Fibroblast of villous mesenchyme (primary cell): ENCODE measurements at places on chromosomes 12 and 14.

DNA sequence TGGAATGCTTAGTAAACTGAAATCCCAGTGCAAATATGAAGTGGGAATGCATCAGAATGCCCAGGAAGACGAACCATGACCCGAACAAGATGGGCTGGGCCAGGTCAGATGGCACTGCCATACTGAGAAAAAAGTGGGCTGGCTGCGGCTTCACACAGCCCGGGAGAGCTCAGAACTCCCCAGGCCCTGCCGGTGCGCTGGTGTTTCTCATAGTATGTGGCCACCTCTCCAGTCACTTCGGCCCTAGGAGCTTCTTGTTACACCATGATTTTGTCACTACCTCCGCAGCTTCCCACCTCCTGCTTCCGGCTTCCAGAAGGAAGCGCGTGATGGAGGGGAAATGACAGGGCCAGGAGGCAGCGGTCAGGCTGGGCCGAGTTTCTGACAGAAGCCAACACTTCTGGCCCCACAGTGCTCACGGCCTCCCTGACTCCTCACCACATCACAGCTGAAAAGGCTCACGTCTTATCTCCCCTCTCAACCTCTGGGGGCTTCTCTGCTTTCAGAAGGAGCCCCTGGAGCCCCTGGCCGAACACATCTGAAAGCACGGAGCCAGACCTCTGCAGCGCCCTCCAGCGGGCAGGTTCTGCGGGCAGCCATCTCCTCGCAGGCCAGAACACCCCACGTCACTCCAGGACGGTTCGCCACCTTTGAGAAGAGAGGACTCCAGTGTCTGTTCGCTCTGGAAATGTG is 30.7 kb downstream of the DAD1 start:
- DNase-seq = no peak

GRCh38 chr12:11059784-11060183 is 2.3 kb downstream of the TAS2R46 start:
- no peak for DNase-seq

GRCh38 chr12:55827806-55828205 is 1.6 kb downstream of the DNAJC14 start:
- DNase-seq = no peak

- DNase-seq = peak; percentile 70
Measured at GRCh38 chr14:93317875-93318807, 14.7 kb downstream of the BTBD7 start.

DNA sequence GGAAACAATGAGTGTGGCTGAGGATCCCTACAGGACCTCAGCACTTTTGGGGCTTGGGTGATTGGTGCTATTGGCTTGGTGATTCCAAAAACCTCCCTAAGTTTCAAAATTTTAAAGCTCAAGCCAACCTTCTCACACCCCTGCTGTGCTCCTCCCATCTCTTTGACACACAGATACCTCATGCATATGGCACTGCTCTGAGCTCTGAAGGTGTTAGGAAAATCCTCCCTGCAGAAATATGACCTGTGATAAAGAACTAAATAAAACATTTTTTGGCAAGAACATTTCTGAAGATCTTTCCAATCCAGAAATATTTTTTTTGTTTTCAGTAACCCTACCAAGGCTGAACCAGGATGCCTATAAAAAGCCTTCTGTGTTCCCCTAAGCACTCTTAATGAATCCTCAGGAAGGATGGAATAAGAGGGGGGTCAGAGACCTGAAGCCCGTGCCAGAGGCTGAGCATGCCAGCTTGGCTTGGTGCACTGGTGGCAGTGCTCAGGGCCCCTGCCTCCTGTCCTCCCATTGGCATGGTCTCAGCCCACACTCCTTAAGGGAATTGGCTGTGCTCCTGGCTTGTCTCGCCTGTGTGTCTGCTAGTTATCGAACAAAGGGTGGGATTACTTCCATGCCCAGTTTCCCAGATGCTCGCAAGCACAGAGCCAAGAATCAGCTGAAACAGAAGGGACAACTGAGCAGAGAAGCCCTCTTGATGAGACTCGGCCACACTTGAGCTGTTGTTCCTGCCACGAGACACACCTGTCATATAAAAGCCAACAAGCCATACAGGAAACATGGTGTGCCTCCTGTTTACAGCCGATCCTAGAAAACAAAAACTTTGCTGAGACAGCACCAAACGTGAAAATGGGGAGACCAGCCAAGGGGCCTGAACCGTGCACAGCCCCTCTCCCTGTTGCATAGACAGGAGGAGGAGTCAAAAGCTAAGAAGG is 132.7 kb upstream of the EEA1 start:
- no peak for DNase-seq

DNA sequence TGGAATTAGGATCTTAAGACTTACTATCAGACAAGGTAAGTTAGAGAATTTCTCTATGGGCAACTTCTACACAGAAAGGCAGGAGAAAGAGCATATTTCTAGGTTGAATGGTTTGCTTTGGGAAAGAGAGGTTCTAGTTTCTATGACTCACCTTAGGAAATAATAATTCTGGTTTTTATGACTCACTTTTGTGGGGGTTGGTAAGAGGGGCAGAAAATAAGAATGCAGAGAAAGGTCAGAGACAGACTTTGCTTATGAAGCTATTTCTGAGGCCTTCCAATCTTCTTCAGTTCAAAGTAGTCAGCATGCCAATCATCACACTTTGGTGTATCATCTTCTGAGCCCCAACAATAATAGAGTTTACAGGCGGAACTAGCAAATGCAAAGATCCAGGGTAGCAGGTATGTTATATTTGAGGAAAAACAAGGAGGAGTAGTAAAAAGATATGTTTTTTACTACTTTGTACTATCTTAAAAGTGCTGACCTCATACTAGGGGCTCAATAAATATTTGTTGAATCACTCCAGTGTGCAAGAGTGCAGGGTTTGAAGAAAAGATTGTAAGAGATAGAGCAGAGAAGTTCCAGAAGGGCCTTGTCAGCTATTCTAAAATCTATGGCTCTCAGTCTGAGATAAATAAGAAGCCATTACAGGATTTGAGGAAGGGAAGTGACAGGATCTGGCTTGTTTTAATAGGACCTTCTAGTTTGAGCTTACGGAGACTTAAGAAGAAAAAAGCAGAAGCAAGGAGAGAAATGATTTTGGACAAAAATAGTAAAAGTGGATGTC is 56.7 kb upstream of the LRFN5 start:
- DNase-seq = peak; percentile 63

DNA sequence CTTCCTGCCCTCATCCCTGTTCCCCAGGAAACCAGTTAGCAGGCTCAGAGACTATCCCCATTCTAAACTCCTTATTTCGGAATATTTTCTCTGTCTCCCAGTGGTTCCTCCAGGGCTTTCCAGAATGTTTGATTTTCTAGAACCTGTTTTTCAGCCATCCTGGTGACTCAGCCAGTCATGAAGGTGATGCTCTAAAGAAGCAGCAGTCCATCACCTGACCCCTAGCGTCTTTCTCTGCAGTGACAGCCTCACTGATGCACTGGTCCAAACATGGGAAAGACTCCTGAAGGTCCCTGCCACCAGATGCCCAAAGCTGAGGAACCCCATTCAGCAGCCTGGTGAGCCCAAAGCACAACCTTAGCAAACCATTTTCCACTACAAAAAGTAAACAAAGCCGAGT is 212.6 kb downstream of the PHETA1 start:
- no peak for DNase-seq

DNA sequence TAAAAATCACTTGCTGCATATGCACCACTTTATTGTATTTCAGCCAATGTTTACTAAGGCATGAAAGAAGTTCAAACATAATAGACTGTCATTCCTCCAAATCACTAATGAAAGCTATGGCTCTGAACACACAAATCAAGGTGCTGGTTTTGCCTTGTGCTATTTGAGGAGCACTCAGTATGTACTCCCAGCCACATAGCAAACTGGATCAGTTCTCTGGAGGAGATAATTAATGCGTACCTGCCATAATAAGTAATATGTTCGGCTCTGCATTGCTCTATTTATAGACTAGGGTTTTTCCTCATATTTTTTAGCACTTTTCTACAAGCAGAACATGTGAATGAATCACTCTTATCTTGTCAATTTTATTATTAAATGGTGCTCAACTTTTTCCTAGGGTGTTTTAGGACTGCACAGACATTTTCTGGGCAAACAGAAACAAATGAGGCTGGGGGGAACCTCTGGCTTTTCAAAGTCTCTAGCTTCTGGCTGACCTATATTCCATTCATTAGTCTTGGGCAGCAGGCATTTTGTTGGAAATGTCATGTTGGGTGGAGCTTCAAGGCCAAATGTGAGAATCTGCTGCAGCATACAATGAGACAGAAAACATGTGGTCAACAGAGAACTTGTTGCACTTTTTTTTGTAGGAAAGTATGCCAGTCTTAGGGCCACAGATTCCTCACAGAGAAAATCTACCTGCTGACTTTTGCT is 88.4 kb downstream of the GRIP1 start:
- no peak for DNase-seq

DNA sequence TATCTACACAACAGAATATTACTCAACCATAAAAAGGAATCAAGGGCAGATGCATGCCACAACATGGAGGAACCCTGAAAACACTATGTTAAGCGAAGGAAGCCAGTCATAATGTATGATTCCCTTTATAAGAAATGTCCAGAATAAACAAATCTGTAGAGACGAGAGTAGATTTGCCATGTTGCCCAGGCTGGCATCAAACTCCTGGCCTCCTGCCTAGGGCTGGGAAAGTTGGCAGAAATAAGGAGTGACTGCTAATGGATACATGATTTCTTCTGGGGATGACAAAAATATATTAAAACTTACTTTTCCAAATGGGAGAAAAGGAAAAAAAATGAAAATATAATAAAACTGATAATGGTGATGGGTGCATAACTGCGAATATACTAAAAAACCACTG is 10.9 kb downstream of the CLIP1 start:
- DNase-seq = no peak
